ENCODE measurements at places on chromosomes 3 and 15. TPM values are rescaled to one million over a fixed set of nuclear protein-coding genes. Genes with fewer than 3 reads are reported as not detected.
A peak's percentile ranks its signal among the peaks of the same experiment; 100 is the strongest.

GRCh38 chr3:10377148-10377725, 56.3 kb upstream of the SEC13 start:
- no peak for DNase-seq
- H3K4me1 ChIP-seq, result no peaks in the 10 kb centered on the region
- H3K27ac ChIP-seq, result no peak overlapping the region
- no peaks in the 10 kb centered on the region for H3K36me3 ChIP-seq

GRCh38 chr15:73426323-73426994, 16.5 kb upstream of the REC114 start:
- H3K27me3 ChIP-seq, result peaks cover 31% of the 10 kb centered on the region
- no peak overlapping the region for H3K4me3 ChIP-seq
- H3K4me1 ChIP-seq, result peaks cover 4% of the 10 kb centered on the region
- no peaks in the 10 kb centered on the region for H3K36me3 ChIP-seq
- no peak for DNase-seq

GRCh38 chr3:53941184-53941583, 49.5 kb upstream of the SELENOK start:
- H3K4me3 ChIP-seq, result no peak overlapping the region
- peaks cover 11% of the 10 kb centered on the region for H3K27me3 ChIP-seq
- H3K36me3 ChIP-seq, result peaks cover 4% of the 10 kb centered on the region
- no peaks in the 10 kb centered on the region for H3K4me1 ChIP-seq
- no peak overlapping the region for H3K27ac ChIP-seq

DNA sequence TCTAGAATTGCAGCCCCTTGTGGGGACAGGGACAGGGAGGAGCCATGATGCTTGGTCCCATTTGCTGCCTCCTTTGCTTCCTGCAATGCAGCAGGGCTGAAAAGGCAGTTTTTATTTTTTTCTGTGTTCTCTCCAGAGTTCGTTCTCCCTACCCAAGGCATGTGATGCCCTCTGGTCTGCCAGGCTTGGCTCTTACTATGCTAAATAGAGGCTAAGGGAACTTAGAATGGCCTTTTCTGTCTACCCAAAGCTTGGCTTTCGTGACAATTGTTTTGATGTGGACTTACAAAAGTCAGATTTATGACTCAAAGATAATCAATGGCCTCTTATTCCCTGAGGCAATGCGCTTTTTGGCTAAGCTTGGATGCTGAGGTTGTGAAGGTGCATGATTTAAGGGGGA, 293.3 kb upstream of the TBL1XR1 start:
- no peak overlapping the region for H3K4me3 ChIP-seq
- DNase-seq, result no peak
- peaks cover 14% of the 10 kb centered on the region for H3K4me1 ChIP-seq

DNA sequence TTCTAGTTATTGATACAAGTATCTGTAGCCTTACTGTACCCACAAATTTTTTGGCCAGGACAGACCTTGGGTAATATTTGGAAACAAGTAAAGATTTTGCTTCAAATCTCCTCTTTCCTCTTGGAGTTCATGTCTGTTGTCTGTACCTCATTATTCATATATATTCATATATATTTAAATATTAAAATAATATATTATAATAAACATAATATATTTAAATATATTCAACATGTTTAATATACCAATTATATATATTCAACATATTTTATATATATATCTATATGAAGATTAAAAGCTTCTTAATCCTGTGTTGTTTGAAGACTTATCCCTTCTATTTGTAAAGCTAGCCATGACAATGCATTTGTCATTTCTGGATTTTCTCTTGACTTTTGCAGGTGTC, 38.1 kb downstream of the ZIC1 start:
- DNase-seq, result no peak
- H3K27ac ChIP-seq, result no peak overlapping the region
- H3K4me1 ChIP-seq, result no peaks in the 10 kb centered on the region
- H3K4me3 ChIP-seq, result no peak overlapping the region

GRCh38 chr3:150075417-150075865, 104.7 kb upstream of the PFN2 start:
- DNase-seq, result no peak
- no peak overlapping the region for H3K4me3 ChIP-seq
- H3K27me3 ChIP-seq, result peaks cover 5% of the 10 kb centered on the region
- no peaks in the 10 kb centered on the region for H3K36me3 ChIP-seq
- no peak overlapping the region for H3K27ac ChIP-seq
- no peaks in the 10 kb centered on the region for H3K4me1 ChIP-seq

- no peak overlapping the region for H3K27ac ChIP-seq
- no peak for DNase-seq
- H3K4me3 ChIP-seq, result no peak overlapping the region
- no peaks in the 10 kb centered on the region for H3K4me1 ChIP-seq
- no peaks in the 10 kb centered on the region for H3K27me3 ChIP-seq
These were observed 1078.4 kb downstream of the ROBO1 start for GRCh38 chr3:78689378-78689777.

- H3K4me1 ChIP-seq, result no peaks in the 10 kb centered on the region
- no peak overlapping the region for H3K27ac ChIP-seq
- H3K4me3 ChIP-seq, result no peak overlapping the region
- no peak for DNase-seq
- peaks cover 15% of the 10 kb centered on the region for H3K27me3 ChIP-seq
- no peaks in the 10 kb centered on the region for H3K36me3 ChIP-seq
These were observed 275.5 kb downstream of the MECOM start for GRCh38 chr3:169387751-169388696.

DNA sequence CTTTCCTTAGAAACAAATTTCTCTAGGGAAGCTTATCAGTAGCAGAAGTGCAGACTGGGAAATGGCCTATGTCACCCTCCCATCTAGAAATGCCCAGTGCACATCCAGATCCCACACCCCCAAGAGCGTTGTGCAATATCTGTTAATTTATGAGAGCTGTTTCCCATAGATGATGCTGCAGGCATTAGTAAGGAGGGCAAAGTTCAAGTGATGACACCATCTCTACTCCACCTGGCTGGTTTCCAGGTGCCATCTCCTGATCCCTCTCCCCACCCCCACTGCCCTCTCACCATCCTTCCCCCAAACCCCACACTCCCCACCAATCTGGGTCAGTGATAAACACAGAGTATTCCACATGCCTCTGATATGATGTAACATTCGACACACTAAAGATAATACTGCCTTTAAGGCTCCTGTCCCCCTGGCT, 39.4 kb downstream of the AGTR1 start:
- H3K4me1 ChIP-seq, result no peaks in the 10 kb centered on the region
- H3K36me3 ChIP-seq, result no peaks in the 10 kb centered on the region
- H3K4me3 ChIP-seq, result no peak overlapping the region
- no peak overlapping the region for H3K27ac ChIP-seq
- H3K27me3 ChIP-seq, result no peaks in the 10 kb centered on the region

GRCh38 chr3:58441514-58442450, 8.2 kb upstream of the PDHB start:
- H3K4me3 ChIP-seq, result no peak overlapping the region
- no peak for DNase-seq
- H3K27me3 ChIP-seq, result peaks cover 6% of the 10 kb centered on the region
- H3K36me3 ChIP-seq, result no peaks in the 10 kb centered on the region
- H3K4me1 ChIP-seq, result no peaks in the 10 kb centered on the region

GRCh38 chr3:194928227-194928626, 242.5 kb downstream of the FAM43A start:
- H3K4me1 ChIP-seq, result no peaks in the 10 kb centered on the region
- no peak for DNase-seq
- no peak overlapping the region for H3K4me3 ChIP-seq
- H3K27ac ChIP-seq, result no peak overlapping the region
- H3K27me3 ChIP-seq, result peaks cover 13% of the 10 kb centered on the region

DNA sequence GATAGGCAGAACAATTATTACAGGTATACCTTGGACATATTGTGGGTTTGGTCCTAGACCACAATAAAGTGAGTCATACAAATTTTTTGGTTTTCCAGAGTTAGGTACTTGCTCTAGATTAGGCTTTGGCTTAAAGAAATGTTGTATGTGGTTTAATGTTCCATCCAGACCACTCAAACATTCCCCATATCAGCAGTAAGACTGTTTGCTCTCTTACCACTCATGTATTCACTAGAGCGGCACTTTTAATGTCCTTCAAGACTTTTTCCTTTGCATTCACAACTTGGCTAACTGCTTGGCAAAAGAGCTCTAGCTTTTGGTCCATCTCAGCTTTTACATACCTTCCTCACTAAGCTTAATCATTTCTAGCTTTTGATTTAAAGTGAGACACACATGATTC, 250.5 kb upstream of the SETMAR start:
- DNase-seq, result no peak
- H3K27me3 ChIP-seq, result no peaks in the 10 kb centered on the region
- no peak overlapping the region for H3K27ac ChIP-seq
- no peaks in the 10 kb centered on the region for H3K36me3 ChIP-seq
- no peak overlapping the region for H3K4me3 ChIP-seq

GRCh38 chr3:178546079-178546478, 9.8 kb downstream of the KCNMB2 start:
- no peak for DNase-seq
- H3K4me3 ChIP-seq, result no peak overlapping the region
- no peaks in the 10 kb centered on the region for H3K27me3 ChIP-seq
- no peak overlapping the region for H3K27ac ChIP-seq

DNA sequence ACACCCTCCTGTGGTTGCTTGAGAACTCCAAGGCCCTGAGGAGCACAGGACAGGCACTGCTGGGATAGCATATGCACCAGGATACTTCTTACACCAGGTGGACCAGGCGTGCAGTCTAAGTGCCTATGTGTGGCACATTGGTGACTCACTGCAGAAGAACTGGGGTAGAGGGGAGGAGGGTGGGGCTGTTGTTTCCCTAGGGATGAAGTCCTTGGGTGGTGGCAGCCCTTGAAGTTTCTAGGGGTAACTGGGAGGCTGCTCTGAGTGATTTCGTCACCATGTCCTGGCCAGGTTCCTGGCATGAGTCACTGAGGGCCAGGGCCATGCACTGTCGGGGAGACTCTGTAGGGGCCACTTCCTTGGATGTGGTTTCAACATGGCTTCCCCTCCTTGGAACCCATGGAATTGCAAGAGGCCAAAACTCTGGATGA, 15.9 kb downstream of the MYZAP start:
- H3K27ac ChIP-seq, result no peak overlapping the region
- H3K4me3 ChIP-seq, result no peak overlapping the region
- no peak for DNase-seq
- H3K36me3 ChIP-seq, result no peaks in the 10 kb centered on the region

- H3K36me3 ChIP-seq, result no peaks in the 10 kb centered on the region
- H3K27me3 ChIP-seq, result no peaks in the 10 kb centered on the region
- H3K27ac ChIP-seq, result no peak overlapping the region
- no peak for DNase-seq
- peaks cover 23% of the 10 kb centered on the region for H3K4me1 ChIP-seq
These were observed 70.5 kb upstream of the SEC13 start for GRCh38 chr3:10391391-10391790.

- no peaks in the 10 kb centered on the region for H3K36me3 ChIP-seq
- H3K27ac ChIP-seq, result no peak overlapping the region
- peaks cover 26% of the 10 kb centered on the region for H3K27me3 ChIP-seq
- no peak for DNase-seq
These were observed 204.8 kb upstream of the ZPLD1 start for GRCh38 chr3:102230057-102230456.

- peaks cover 49% of the 10 kb centered on the region for H3K4me1 ChIP-seq
- H3K27ac ChIP-seq, result no peak overlapping the region
- H3K27me3 ChIP-seq, result no peaks in the 10 kb centered on the region
These were observed 173.6 kb upstream of the BHLHE40 start for GRCh38 chr3:4805662-4806061.

DNA sequence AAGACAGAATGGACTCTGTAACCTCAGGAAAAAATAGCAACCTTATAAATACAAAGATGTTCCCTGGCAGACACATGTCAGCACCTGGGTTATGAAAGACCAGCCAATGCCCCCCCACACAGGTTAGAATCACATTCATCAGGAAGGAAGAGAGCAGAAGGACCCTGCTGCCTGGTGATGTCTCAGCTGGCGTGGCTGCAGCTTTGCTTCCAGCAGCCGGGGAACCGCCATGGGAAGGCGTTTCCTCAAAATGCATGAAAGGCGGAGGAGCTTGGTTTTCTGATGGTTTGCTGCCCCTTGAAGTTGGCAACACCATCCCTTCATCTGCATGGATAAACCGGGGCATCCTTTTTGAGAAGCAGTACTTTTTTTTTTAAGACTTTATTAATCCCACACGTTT, 10.9 kb upstream of the NSMCE3 start:
- H3K4me3 ChIP-seq, result no peak overlapping the region
- no peak for DNase-seq
- H3K36me3 ChIP-seq, result no peaks in the 10 kb centered on the region
- peaks cover 24% of the 10 kb centered on the region for H3K27me3 ChIP-seq
- no peak overlapping the region for H3K27ac ChIP-seq
- no peaks in the 10 kb centered on the region for H3K4me1 ChIP-seq

DNA sequence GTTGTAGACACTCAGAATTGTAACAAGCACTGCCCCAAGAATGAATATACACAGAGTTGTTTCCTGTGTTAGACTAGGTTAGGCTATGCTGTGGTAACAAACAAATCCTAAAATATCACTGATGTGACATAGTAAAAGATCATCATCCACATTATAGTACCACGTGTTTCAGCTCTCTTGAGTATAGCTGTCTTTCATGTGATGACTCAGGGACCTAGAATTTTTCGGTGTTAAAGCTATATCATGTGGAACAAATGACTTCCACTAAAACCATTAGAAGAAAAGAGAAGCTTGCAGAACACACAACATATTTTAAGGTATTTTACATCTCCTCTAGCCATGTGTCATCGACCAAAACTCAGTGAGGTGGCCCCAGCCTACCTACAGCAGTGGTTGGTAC, 307.9 kb upstream of the RBMS3 start:
- no peaks in the 10 kb centered on the region for H3K4me1 ChIP-seq
- H3K4me3 ChIP-seq, result no peak overlapping the region
- H3K27ac ChIP-seq, result no peak overlapping the region
- H3K27me3 ChIP-seq, result peaks cover 5% of the 10 kb centered on the region
- H3K36me3 ChIP-seq, result no peaks in the 10 kb centered on the region
- no peak for DNase-seq

GRCh38 chr3:147360646-147361453, 45.5 kb downstream of the ZIC4 start:
- no peak overlapping the region for H3K27ac ChIP-seq
- no peaks in the 10 kb centered on the region for H3K36me3 ChIP-seq
- no peak for DNase-seq

DNA sequence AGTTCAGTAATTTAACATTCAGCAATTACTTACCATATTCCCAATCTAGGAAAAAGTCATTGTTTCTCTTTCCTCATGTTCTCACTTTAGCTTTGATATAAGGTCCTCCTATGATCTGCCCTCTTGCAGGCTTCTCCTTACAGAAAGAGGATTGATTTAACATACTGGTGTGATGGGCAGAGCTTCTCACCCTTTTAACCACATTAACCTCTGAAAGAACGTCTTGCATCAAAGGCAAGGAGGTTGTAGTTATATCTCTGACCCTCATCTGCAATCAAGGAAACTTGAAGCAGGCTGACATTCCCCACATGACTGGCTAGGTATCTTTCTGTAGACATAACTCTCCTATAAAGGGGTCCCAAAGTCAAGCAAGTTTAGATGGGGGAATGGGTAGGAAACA, 39.5 kb downstream of the BTLA start:
- H3K27ac ChIP-seq, result peak overlapping the region; percentile 84
- H3K4me3 ChIP-seq, result peak overlapping the region; percentile 26

GRCh38 chr3:142165194-142165593, 15.8 kb upstream of the TFDP2 start:
- H3K27me3 ChIP-seq, result no peaks in the 10 kb centered on the region
- H3K27ac ChIP-seq, result no peak overlapping the region
- no peak for DNase-seq
- H3K36me3 ChIP-seq, result peaks cover 12% of the 10 kb centered on the region

Gene SLC9C1
- not detected for total RNA-seq

Gene ALPK3
- 0.15 TPM for total RNA-seq

Gene ZMYND10
- 3.6 TPM for total RNA-seq

Gene SLC2A2
- total RNA-seq, result not detected

Gene CSTA
- not detected for total RNA-seq

Gene GOLGA8S
- total RNA-seq, result 0.20 TPM

Gene P2RY1
- total RNA-seq, result 0.19 TPM

Gene ZIC4
- not detected for total RNA-seq

Gene INAFM2
- 8.5 TPM for total RNA-seq

Data from activated CD4-positive, alpha-beta T cell treated with anti-CD3 and anti-CD28 coated beads, Interleukin-2, amount 10 ng/mL, durations not matched to agents 7 days and 5 days (primary cell).